ENCODE measurements at places on chromosomes 2 and 18.

DNA sequence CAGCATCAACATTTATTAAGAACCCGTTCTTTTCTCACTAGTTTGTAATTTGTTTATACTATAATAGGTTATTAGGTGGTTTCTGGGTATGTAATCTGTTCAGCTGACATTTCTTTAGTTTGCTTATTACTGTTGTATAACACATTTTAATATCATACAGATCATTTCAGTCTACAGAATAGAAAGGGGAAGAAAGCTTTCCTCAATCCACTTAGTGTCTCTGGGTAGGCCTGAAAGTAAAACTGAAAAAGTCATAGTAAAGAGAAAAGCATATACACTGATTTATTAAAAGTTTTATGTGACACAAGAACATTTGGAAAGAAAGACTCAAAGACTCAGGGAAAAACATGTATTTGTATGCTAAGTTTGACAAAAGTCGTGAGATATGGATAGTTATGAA is 16.8 kb upstream of the KCNJ3 start:
- DNase-seq: no peak

- DNase-seq: no peak
Observed at GRCh38 chr2:102367331-102367971, 11.9 kb downstream of the IL18R1 start.

- no peak for DNase-seq
Observed at GRCh38 chr2:11807156-11808015, 61.0 kb downstream of the LPIN1 start.

DNA sequence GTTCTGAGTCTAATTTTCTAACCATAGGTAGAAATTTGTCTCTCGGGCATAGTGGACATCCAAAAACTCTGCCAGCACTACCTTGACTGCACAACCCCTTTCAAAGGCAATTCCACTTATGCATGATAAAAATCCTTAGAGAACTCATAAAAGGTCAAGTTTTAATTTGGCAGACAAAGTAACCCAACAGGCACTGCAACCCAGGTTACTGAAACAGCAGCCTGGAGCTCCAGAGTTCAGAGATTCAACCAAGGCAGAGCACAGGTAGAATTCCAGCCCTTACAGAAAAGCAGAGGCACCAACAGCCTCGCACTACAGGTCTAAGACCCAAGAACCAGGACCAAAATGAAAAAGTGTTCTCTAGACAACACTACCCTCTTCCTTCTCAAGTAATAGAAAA is 1.8 kb downstream of the DTNB start:
- DNase-seq: no peak

DNA sequence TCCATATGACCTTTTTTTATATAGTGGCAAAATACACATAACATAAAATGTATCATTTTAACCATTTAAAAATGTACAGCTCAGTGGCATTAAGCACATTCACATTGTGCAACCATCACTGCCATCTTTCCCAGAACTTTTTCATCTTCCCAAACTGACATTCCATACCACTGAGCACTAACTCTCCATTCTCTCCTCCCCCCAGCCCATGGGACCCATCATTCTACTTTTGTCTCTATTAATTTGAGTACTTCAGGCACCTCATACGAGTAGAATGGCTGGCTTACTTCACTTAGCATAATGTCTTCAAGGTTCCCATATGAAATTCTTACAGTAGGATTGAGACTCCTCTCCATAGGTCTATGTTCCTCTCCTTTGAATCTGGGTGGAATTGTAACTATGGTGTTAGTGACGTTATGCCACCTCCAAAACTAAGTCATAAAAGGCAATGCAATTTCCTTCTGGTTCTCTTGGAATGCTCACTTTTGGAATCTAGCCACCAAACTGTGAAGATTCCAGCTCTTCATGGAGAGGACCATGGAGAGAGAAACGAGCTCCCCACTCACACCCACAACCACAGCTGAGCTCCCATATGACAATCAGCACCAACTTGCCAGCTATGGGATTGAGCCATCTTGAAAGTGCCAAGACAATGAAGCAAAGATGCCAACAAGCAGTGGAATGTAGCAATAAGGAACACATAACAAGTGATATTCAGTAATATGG is 9.8 kb upstream of the DNAJC27 start:
- DNase-seq: no peak

DNA sequence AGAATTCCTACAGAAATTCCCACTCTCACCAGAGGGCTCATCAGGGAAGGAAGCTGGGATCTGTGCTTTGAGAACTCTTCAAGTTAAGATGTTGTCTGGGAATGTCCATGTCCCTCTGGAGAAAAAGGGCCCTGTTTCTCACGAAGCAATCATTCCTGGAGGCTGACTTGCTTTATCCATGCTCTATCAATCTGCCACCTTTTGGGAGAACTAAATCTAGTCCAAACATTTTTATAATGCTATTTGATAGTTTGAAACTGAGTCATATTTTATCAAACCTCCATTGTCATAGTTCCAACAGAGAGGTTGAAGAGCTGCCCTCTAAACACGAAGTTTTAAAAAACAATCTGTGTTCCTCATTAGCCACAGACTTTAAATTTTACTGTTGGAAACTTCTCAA is 219.2 kb downstream of the MTX2 start:
- no peak for DNase-seq

DNA sequence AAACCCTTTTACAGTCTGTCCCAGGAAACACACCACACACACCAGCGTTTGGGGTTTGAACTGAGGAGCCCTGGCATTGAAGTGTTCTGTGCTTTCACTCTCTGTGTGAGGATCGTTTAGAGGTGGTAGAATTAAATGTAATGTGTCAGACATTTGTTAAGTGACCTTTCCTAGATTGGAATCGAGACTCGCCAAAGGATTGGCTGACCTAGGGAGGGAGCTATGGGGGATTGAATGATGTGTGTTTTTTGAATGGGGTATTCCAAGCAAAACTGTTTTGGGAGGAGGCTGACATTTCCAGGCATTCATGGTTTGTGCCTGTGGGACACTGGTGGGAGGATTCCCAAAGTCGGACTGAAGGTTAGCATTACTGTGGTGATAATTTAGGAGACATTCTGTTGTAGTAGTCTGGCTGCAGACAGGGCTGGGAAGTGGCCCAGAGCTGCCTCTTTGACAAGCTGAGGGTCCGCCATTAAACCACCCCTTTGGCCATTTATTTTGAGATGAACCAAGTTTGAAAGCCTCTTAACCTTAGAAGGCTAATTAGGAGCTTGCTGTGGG is 1.7 kb downstream of the MYO1B start:
- no peak for DNase-seq

DNA sequence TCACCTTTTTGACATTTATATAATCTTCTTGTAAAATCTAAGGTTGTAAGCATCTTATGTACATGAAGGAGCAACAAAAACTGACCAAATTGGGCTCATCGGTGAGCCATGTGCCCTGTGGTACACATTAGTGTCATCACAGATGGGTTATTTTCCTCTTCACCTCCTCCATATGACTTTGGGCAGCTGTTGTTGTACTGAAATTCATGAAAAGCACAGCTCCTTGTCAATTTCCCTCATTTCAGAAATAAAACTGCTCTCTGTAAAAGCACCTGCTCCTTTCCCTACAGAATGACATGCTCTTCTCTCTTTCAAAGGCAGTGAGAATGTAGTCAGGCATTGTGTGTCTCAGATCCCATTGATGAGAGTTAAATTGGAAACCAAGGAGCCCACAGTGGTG is 42.0 kb downstream of the DTNA start:
- DNase-seq: no peak

DNA sequence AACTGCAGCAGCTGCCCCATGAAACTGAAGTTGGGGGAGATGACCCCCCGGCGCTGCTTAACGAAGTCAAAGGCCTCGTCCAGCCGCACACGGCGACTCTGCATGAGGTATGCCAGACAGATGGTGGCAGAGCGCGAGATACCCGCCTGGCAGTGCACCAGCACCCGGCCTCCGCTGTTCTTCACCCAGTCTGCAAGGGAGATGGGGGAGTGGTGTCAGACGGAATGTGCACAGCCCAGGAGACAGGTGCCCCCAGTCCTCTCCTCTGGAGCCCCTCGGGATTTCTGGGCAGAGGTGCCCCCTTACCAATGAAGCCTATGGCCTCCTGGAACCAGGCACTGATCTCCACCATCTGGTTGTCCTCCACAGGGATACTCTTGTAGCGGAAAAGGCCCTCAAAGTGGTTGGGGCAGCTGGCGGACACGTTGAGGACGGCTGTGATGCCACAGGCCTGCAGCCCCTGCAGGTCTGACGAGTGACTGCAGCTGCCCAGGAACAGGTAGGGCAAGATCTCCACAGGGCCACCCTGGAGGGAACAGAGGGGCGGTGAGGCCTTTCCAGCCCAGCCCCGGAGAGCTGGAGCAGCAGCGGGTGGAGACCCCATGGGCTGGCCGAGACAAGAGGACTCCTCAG is 1.3 kb downstream of the DUSP2 start:
- no peak for DNase-seq

DNA sequence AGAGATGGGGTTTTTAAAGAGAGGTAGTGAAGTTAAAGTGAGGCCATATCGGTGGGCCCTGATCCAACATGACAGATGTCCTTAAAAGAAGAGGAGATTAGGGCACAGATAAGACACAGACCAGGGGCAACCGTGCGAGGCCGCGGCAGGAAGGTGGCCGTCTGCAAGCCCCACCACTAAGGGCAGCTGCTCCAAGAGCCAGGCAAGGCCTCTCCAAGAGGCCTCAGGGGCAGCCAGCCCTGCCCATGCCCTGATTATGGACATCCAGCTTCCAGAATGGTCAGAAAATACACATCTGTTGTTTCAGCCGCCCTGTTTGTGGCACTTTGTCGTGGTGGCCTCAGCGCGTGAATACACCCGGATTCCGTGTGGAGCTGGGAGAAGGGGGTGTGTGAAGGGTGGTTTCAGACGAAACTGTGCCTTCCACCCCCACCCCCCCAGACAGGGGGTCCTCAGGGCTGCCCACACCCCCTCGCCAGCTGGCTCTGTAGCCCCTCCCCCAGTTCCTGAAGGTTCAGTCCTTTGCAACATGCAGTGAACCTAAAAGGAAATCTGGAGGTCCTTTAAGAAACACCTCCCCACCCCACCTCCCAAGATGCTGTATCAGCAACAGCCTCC is 74.1 kb upstream of the SMAD7 start:
- DNase-seq: no peak

- DNase-seq: no peak
Observed at GRCh38 chr2:176285321-176285720, 16.1 kb downstream of the MTX2 start.

- no peak for DNase-seq
Observed at GRCh38 chr18:68728081-68728700, 13.3 kb upstream of the TMX3 start.

DNA sequence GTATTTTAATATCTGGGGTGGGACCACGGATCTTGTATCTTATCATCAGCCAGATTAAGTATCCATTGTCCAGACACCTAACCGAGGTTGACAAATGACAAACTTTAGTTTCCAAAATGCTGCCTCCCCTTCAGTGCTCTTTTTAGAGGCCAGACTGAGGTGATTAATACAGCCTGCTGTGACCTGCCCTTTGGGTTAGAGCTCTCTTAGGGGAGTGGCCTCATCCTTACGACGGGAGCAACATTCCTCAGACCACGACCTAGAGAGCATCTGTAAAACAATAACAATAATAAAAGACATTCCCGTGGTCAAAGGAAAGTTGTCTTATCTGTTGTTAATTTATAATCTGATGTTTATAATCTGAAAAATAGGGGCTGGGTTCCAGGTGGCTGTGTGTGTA is 405.3 kb downstream of the LPIN1 start:
- no peak for DNase-seq

- no peak for DNase-seq
Observed at GRCh38 chr18:7596147-7596546, 29.0 kb downstream of the PTPRM start.

All from NCI-H1436 treated with DMSO at 0.1 percent for 48 hours (cell line).